Articular chondrocyte of knee joint (primary cell): ENCODE measurements at places on chromosomes 13 and 19. TPM values are rescaled to one million over a fixed set of nuclear protein-coding genes. Genes with fewer than 3 reads are reported as not detected.

Gene ODAD3
- total RNA-seq, result 0.26 and 0.32 TPM in 2 replicates

Gene CLC
- not detected in 2 replicates for total RNA-seq

Gene FUT1
- total RNA-seq, result 0.22 TPM in 1 of 2 replicates, not detected in the other

Gene ZNF329
- total RNA-seq, result 11.4 and 16.0 TPM in 2 replicates

Gene TMEM221
- total RNA-seq, result 0.22 TPM in 1 of 2 replicates, not detected in the other
